Head of caudate nucleus (tissue), 42 donors: ENCODE measurements at places on chromosomes 1 and 21.

GRCh38 chr1:215484171-215484939, 82.7 kb upstream of the KCTD3 start:
- no peak for DNase-seq

- no peak for DNase-seq
Measured at GRCh38 chr1:227941509-227942020, 6.2 kb downstream of the WNT9A start.

DNA sequence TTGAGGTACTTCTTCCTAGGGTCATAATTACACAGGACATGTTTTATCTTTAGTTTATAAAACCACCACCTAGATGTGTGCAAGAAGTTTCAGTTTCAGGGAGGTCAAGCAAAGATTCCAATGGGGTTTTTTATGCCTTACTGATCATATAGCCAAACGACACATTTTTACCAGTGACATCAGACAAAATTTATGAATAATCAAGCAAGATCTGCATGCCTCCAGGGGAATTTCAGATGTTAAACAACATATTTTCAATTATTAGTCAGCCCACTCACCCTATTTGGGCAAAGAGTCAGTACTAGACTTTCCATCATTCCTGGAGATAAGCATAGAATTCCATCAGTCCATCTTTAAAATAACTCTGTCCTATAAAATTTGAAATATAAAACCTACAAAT, 867.4 kb downstream of the KCNT2 start:
- DNase-seq = no peak

DNA sequence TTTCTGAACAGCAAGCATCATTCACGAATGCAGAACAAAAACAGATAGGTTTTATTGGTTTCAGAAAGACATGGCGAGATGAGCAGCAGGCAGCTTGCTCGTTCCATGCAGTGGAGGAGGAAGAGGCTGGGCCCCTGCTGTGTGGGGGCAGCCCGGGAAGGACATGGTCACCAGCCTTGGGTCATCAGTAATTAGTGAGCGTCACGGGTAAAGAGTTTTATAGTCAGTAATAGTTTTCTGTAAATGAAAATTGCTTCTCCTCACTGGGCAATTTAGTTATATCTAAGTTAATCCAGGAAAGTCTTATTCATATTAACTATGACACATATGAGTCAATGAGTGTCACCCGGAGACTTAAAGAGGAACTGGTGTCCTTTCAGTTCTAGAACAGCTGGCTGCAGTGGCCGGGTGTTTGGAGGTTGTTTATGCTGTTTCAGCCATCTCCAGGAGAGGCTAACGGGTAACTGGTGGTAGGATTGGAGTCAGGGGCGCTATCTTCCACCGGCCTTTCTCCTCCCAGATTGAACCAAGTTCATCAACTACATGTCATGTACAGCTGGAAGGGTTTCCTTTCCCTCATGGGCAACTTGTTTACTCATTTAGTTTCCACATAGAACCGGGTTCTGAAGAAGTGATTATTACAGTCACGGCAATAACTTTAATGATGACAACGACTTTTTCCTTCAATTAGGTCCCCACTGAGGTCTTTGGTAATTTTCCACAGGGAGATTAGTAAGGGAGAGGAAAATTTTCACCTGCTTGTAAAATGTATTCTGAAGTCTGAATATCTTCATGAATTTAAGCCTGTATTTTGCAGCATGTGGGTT, 34.6 kb upstream of the SLC45A1 start:
- DNase-seq = no peak

- DNase-seq = no peak
Measured at GRCh38 chr1:178946855-178947676, 76.2 kb upstream of the ANGPTL1 start.

GRCh38 chr1:203349773-203350524, 973 bp downstream of the FMOD start:
- DNase-seq = peak; percentile 74

GRCh38 chr1:84078108-84078841, 65.8 kb upstream of the PRKACB start:
- peak; percentile 28 for DNase-seq

DNA sequence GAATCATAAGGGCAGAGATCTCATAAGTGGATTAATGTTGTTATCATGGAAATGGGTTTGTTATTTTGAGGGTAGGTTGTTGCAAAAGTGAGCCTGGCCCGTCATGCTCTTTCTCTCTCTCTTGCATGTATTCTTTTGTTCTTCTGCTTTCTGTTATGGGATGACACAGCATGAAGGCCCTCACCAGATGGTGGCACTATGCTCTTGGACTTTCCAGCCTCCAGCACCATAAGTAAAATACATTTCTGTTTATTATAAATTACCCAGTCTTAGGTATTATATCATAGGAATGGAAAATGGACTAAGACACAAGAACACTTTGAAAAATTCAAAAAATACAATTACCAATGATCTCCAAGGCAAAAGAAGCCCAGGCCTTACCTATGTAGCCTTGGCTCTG, 676.1 kb downstream of the PTPRU start:
- DNase-seq = peak; percentile 55

DNA sequence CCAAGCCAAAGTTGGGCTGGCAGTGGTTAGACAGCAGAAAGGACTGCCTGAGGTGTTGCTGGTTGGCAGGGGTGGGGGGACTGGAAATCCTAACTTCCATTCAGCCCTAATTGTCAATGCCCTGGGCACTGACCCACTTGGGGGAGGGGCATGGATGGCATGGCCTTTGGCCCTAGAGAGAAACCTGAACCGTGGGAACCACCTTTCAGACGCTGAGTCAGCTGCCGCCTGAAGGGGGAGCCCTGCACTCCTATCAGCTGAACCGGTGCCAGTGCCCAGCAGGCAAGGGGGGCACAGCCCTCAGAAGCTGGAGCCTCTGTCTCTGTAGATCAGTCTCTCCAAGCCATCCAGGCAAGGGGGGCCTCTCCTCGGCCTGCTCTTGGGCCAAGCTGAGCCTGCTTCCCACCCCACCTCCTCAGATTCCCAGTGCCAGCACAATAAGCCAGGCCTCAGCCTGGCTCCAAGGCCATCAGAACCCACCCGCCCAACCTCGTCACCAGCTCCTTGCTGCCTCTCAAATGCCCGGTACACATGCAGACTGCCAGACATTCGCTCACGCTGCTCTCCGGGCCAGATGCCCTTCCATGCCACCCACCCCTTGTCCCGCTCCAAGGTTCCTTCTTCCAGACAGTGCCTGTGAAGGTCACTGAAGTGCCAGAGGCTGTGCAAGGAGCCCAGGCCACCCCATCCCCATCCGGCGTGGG, 11.6 kb downstream of the TINAGL1 start:
- DNase-seq = peak; percentile 40

DNA sequence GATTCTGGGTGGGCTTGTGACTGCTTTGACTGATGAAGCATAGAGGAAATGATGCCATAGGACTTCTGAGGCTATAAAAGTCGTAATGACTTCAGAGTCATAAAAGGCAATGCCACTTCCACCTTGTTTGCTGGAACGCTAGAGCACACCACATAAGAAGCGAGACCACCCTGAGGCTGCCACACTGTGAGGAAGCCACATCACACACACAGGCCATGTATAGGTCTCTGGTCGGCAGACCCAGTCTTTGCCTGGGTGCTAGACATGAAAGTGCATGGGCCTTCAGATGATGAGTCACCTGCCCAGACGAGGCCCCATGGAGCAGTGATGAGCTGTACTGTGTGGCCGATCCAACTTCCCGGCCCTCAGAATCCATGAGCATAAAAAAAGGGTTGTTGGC, 14.2 kb upstream of the KANK4 start:
- no peak for DNase-seq

- DNase-seq = no peak
Measured at GRCh38 chr1:106756752-106757151, 299.7 kb upstream of the PRMT6 start.

DNA sequence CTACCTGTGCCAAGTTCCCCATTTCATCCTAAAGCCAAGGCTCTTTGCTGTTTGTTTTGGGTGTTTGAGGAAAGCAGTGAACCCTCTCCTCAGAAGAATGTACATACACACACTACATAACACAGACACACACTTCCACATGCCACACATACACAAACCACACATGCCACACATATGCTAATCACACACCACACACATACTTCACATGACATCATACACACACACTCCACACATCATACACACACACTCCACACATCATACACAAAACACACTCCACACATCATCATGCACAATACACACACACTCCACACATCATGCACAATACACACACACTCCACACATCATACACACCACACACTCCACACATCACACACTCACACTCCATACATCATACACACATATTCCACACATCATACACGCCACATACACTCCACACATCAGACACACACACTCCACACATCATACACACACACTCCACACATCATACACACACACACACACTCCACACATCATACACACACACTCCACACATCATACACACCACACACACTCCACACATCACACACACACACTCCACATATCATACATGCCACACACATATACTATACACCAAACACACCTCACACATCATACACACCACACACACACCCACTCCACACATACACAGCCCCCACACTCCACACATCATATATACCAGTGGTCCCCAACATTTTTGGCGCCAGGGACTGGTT, 22.7 kb upstream of the ZNF436 start:
- no peak for DNase-seq

DNA sequence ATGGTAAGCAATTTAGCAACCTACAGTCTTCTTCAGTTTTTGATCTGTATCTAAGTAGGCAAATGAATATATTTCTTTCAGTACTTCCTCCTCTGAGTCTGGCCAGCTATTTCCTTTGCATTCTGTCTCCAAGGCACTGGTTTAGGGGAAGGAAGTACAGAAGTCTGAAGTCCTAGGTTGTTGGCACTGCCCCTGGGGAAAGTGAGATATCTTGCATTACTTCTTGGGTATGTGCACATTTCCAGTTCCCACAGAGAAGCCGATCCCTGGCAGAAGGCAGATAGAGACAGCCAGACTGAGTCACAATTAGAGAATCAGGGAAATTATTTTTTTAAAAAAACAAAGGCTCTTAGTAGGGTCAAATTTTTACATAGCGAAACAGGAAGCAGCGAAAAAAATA, 98.8 kb downstream of the RASAL2 start:
- peak; percentile 29 for DNase-seq

DNA sequence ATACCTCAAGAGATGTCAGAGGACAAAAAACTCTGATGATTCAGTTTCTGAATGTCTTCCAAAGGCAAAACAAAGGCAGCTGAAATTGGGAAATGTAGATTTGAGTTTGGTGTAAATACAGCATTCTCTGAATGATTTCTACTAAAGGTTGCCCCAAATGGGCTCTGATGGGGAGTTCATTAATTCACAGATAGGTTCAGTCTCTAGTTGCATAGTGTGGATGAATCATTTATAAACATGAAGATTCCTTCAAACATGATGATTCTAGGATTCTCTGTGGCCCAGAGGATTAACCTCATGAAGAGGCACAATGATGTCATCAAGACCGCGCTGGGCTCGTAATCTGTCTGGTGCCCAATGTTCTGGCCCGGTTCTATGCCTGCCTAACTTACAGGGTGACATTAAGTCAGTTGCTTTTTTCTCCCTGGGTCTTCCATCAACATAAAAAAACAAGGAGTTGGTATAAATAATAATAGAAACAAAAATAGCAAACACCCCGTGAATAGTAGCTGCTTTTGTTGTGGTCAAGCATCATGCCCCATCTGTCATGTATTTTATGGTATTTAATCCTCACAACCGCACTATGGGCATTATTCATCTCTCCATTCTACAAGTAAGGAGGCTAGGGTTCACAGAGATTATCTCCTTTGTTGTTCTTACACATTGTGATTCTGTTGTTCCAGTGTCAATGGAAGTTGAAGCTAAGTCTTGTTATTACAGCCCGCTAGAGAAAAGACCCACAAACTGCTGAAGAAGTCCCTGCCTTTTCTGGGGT, 509.6 kb upstream of the USP24 start:
- DNase-seq = no peak

GRCh38 chr1:201882665-201883132, 6.0 kb upstream of the SHISA4 start:
- no peak for DNase-seq

DNA sequence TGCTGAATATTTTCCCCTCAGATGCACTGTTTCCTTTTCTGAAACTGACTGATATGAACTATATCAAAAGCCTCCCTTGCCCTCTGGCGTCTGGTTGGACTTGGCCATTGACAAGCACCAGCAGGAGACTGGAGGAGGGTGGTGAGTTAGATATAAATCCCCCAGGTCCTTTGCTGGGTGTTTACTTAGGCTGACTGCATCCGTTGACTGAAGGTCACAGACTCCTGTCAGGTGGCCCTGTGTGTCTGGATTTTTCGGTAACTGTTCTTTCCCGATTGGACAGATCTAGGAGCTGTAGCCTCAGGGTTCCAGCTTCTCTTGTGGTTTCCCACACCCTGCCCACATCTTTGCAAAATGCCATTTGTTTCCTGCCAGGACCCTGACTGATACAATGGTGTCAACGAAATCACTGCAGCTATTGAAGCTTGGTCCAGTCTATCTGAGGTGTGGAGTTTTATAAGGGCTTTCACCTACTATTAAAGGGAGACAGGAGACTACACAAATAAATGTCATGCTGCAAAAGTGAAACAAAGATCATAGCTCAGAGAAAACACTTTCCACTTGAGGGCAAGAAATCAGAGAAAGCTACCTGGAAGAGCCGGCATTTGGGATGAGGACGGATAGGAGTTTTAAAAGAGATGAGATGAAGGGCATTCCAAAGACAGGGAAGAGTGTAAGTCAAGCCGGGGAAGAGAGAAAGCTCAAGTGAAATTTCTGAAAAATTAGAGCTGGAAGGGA, 1.5 kb upstream of the MAGI3 start:
- no peak for DNase-seq
